ENCODE measurements at places on chromosomes 16 and 17.

DNA sequence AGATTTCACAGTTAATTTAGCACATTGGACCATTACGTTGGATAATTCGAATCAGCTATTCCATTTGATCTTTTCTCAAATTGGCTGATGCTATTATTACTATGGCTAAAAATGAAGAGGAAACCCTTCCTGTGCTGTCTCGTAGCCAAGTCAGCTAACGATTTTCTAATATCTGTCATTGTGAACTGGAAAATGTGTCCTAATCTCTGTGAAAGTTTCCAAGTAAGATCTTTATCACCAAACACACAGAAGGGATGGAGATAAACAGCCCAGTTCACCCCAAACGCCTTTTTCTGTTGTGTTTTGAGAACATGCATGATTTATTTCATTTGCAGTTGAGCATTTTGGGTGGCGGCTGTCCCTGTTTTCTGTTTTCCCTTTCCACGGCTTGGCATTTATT, 312.8 kb downstream of the FOXL1 start:
- no peak for DNase-seq

- DNase-seq = no peak
These were observed 182.3 kb downstream of the PHKB start for GRCh38 chr16:47643323-47644000.

DNA sequence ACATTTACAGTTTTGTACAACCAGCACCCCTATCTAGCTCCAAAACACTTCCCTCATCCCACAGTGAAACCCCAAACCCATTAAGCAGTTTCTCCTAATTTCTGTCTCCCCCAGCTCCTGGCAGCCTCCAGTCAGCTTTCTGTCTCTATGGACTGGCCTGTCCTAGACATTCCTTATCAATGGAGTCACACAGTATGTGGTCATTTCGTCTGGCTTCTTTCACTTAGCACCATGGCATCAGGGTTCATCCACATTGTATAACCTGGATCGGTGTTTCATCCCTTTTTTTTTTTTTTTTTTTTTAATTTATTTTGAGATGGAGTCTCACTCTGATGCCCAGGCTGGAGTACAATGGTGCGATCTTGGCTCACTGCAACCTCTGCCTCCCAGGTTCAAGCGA, 68.5 kb downstream of the ZDHHC7 start:
- no peak for DNase-seq

DNA sequence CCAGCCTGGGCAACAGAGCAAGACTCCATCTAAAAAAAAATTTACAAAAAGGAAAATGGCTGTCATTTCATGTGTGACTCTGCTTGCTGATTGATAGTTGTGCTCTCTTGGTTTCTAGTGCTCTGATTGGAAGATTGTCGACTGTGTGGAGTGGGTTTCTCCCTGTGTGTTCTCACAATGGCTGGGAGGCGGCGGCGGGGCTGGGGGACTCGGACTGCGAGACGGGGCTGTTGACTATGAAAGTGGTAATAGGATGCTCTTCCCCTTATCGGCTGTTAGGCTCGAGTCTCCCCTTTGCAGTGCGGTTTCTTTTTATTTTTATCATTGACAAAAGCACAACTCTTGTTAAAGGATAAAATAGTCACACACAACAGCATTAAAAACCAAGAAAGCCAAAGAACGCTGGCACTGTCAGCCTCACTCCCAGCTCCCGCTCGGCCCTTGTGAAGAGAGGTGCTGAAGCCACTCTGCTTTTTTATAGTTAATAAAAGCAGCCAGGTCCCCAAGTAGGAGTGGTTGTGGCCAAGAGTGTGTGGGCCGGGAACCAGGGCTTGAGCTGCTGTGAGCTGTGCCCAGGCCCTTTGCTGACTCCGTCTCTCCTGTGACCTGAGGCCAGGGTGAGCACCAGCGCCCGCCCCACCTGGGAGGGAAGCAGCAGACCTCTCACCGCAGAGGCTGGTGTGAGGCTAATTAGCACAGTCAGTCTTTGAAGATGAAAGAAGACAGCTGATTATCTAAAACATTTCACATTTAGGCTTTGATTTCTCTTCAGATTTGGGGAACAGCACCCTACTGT, 36.5 kb downstream of the TBCD start:
- no peak for DNase-seq

GRCh38 chr17:2647957-2648356, 54.5 kb downstream of the PAFAH1B1 start:
- no peak for DNase-seq

DNA sequence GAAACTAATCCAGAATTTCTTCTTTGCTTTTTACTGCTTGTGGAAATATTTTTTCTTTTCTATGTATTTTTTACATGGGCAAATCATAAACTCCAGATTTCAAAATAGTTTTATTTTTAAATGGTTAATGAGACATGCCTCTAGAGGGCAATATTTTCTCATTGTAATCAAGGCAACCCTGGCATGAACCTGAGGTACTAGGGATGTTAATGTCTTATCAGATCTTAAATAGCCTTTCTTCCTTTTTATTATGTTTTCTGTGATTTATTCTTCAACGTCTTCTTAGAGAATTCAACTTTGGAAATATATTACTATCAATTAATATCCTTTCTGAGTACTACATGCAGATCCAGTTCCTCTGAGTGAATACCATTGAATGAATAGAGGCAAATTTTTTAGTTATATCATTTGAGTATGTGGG, 324.7 kb downstream of the BCAS3 start:
- DNase-seq = peak; percentile 54

GRCh38 chr16:89189358-89190025, 10.8 kb downstream of the SLC22A31 start:
- peak; percentile 10 for DNase-seq

- no peak for DNase-seq
These were observed 587 bp upstream of the DBF4B start for GRCh38 chr17:44707755-44708400.

- DNase-seq = peak; percentile 87
These were observed 355.3 kb downstream of the TOX3 start for GRCh38 chr16:52191531-52192134.

DNA sequence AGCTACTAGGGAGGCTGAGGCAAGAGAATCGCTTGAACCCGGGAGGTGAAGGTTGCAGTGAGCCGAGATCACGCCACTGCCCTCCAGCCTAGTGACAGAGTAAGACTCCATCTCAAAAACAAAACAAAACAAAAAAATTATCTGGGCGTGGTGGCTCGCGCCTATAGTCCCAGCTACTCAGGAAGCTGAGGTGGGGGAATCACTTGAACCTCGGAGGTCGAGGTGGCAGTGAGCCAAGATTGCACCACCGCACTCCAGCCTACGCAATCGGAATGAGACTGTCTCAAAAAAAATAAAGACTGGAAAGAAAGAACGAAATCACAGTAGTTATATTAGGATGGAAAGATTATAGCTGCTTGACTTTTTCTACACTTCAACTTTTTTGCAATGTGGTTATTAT, 18.9 kb downstream of the COG1 start:
- no peak for DNase-seq

- DNase-seq = no peak
These were observed 43.5 kb downstream of the VPS35L start for GRCh38 chr16:19598805-19599510.

GRCh38 chr17:29126268-29126930, 53.8 kb downstream of the MYO18A start:
- DNase-seq = no peak

GRCh38 chr17:28476076-28476865, 2.8 kb downstream of the SLC13A2 start:
- no peak for DNase-seq

DNA sequence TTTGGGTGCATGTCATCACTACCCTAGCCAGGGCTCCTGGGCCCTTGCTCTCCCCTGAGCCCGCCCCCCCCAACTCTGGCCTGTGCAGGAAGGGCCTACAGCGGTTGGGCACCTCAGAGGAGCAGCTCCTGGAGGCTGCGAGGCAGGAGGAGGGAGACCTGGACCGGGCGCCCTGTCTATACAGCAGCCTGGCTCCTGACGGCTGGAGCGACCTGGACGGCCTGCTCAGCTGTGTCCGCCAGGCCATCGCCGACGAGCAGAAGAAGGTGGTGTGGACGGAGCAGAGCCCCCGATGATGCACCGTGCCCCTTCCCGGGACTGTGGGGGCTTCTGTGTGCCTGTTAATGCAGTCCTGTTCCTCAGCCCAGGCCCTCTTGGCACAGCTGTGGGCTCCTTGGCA, 12.1 kb downstream of the SGSH start:
- no peak for DNase-seq

GRCh38 chr16:11836650-11837244, 14.6 kb downstream of the RSL1D1 start:
- no peak for DNase-seq

- no peak for DNase-seq
These were observed 12.2 kb upstream of the PHOSPHO1 start for GRCh38 chr17:49242813-49243212.

DNA sequence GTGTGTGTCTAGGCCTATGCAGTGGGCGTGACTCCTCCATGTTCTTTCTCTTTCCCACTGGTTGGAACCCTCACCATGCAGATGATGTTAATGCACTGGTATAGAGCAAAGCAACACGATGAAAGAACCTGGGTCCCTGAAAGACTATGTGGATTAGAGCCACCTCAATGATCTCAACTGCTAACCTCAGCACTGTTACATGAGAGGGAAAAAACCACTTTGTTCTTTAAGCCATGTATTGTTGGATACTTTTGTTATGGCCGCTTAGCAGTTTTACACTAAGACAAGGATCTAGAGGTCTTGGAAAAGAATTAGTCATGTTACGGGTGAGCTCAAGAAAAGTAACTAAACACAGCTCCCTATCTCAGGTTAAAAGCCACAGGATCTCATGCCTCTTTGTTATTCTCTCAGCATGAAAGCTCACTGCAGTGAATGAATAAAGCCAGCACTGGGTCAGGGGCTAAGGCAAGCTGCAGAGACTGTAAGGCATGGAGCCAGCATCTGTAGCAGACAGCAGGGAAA, 56.6 kb upstream of the RBBP6 start:
- no peak for DNase-seq

DNA sequence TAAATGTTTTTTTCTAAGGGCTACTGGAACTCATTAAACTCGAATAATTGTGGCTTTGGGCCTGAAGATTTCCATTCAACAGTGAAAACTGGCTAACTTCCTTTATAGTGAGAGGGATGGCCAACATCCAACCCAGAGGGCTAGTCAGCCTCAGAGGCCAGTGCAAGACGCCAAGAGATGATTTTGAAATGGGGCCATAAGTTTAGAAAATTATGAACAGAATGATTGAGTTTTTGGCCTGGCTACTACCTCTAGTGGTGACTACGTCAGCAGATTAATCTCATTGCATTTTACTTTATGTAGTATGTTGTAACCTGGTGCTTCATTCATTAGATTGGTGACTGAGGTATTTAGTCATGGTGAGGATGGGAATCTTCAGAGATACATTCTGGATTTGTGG, 28.4 kb downstream of the HAPSTR1 start:
- no peak for DNase-seq

GRCh38 chr17:80705988-80706387, 161.3 kb downstream of the RPTOR start:
- no peak for DNase-seq

DNA sequence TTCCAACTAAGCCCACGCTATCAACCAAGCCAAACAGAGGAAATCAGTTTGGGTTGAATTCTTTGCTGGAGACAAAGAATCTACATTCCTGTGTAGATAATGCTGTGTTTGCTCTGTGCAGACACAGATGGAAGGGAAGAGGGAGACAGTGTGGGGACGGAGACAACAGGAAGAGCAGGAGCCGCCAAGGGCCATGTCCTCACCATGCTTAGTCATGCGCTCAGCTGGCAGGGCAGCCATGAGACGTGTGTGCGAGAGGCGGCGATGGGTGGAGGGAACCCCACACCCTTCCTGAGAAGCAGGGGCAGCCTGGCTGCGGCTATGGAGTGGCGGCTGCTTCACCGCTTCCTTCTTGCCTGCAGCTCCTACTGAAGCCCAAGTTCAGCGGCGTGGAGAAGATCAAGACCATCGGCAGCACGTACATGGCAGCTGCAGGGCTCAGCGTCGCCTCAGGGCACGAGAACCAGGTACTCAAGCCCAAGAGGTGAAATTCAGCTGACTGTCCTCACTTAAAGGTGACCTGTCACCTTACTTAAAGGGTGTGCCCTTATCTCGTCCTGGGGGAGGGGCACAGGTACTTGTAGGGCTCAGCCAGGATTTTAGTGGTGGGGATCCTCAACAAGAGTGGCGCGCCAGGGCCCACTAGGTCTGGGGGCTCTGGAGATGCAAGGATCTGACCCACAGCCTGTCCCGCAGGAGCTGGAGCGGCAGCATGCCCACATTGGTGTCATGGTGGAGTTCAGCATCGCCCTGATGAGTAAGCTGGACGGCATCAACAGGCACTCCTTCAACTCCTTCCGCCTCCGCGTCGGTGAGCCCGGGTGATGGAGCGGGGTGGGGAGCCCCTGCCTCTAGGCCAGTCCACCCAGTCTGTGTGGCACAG, 47.5 kb downstream of the ADCY7 start:
- DNase-seq = no peak

DNA sequence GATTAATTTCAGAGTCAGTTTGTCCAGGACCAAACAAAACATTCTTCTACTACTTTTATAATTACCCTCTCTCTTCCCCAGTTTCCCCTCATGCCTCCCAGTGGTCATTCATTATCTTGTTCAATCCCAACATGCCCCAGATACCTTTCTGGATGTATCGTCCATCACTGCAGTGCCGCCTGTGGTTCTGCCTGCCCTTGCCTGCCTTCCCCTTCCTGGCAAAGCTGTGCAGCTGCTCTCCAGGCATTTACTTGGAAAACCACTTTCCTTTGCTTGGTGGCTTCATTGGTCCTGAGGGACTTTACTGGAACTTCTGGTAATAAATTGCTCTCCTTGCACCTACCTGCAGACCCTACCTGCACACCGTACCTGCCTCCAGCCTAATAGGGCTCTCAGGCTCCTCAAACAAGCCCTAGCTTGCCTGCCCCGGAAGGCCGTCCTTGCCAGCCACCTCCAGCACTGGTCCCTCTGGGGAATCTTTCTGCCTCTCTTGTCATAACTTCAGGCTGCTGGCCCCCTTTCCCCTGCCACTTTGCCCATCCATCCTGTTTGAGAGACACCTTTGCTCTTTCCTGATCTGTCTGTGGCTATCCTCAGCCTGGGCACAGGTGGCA, 19.5 kb upstream of the MSI2 start:
- no peak for DNase-seq

- DNase-seq = no peak
These were observed 78.5 kb downstream of the WWOX start for GRCh38 chr16:78177987-78178386.

GRCh38 chr16:24538756-24539294, 541 bp upstream of the RBBP6 start:
- DNase-seq = no peak

GRCh38 chr17:17018021-17018441, 24.2 kb upstream of the MPRIP start:
- no peak for DNase-seq

GRCh38 chr16:69831212-69832123, 69.3 kb downstream of the WWP2 start:
- DNase-seq = no peak

GRCh38 chr16:70454222-70455034, at the start of gene FCSK:
TSS of gene FCSK (plus strand) at chr16:70454595. CDS start at chr16:70463191, 8,596 bp downstream.
- DNase-seq = peak; percentile 99

- DNase-seq = no peak
These were observed 11.8 kb downstream of the RFFL start for GRCh38 chr17:35051579-35052240.

GRCh38 chr16:75486676-75487313, 8.4 kb downstream of the CHST6 start:
- no peak for DNase-seq

All from HAP-1 (cell line).